ENCODE measurements at places on chromosomes 2 and 18. TPM values are rescaled to one million over a fixed set of nuclear protein-coding genes. Genes with fewer than 3 reads are reported as not detected.

NETO1 gene
- total RNA-seq = 0.56 TPM

COL4A4 gene
- total RNA-seq = 2.4 TPM

ELOA2 gene
- not detected for total RNA-seq

GRCh38 chr2:74688881-74689280, 34.8 kb downstream of the SEMA4F start:
- no peak overlapping the region for H3K4me3 ChIP-seq
- no peak overlapping the region for H3K27ac ChIP-seq
- no peak for DNase-seq
- H3K27me3 ChIP-seq = no peaks in the 10 kb centered on the region
- H3K4me1 ChIP-seq = peaks cover 3% of the 10 kb centered on the region
- no peaks in the 10 kb centered on the region for H3K36me3 ChIP-seq

DNA sequence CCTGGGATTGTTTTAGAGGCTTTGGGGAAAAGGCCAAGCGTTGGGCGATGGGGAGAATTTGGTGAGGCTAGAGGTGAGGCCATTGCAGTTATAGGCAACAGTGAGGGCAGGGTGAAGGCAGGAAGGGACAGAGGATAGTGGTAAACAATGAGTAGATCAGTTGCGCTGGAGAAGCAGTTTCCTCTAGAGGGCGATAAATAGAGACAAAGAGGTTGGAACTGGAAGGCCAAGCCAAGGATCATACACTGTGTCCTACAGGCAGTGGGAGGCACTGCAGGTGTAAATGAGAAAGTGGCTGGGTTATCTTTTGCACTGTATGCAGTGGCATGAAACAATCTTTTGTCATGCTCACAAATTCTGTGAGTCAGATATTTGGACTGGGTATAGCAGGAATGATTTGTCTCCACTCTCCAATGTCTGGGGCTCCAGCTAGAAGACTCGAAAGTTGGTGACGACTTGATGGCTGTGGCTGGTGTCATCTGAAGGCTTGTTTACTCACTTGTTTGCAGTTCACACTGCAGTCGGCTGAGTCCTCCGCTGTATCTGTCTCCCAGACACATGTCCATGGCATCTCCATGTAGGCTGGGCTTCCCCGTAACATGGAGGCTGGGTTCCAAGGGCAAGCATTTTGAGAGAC, 82.1 kb downstream of the TNP1 start:
- no peak overlapping the region for H3K27ac ChIP-seq
- no peak for DNase-seq
- H3K4me1 ChIP-seq = peaks cover 38% of the 10 kb centered on the region
- no peak overlapping the region for H3K4me3 ChIP-seq
- no peaks in the 10 kb centered on the region for H3K27me3 ChIP-seq

DNA sequence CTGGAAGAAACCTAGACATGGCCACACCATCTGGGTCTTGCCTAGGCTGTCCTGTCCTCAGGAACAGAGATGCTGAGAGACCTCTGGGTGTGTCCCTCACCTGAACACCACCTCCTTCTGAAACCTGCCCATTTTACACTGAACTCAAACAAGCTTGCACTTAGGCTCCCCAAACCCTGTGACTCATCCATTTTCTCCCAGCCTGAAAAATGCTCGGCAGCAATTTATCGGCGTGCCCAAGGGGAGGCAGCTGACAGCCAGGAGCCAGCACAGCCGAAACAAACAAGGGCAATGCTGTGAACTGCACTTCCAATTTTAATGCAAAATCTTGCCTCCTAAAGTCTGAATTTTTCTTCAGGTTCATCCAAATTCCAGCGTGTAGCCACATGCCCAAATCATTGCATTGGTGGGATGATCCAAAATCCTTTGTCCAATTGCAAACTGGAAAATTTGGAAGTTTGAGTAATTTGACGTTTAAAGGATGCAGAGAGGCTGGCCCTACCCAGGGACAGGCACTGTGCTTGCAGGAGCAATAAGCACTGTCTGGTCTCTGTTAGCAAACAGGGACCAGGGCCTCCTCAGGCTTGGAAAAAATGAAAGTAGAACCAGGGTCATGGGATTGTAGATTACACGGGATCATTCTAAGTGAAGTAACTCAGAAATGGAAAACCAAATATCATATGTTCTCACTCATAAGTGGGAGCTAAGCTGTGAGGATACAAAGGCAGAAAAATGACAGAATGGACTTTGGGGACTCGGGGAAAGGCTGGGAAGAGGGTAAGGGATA, 67.7 kb downstream of the GALNT14 start:
- no peak overlapping the region for H3K4me3 ChIP-seq
- H3K4me1 ChIP-seq = no peaks in the 10 kb centered on the region
- no peaks in the 10 kb centered on the region for H3K36me3 ChIP-seq
- DNase-seq = no peak

- H3K27me3 ChIP-seq = no peaks in the 10 kb centered on the region
- DNase-seq = peak; percentile 7
- H3K4me1 ChIP-seq = peaks cover 13% of the 10 kb centered on the region
- no peaks in the 10 kb centered on the region for H3K36me3 ChIP-seq
- no peak overlapping the region for H3K4me3 ChIP-seq
- no peak overlapping the region for H3K27ac ChIP-seq
Measured at GRCh38 chr18:63553081-63553480, 10.9 kb downstream of the SERPINB12 start.

Data from heart right ventricle (tissue), 16 donors.